ENCODE measurements at places on chromosomes 7 and 10. TPM values are rescaled to one million over a fixed set of nuclear protein-coding genes. Genes with fewer than 3 reads are reported as not detected.

Gene MOGAT3
- total RNA-seq, result not detected

Gene CLRN3
- not detected for total RNA-seq

Gene GRID2IP
- total RNA-seq, result 0.39 TPM

Gene CALY
- 3.8 TPM for total RNA-seq

Gene ATXN7L1
- total RNA-seq, result 27.3 TPM

Gene SEMA3A
- total RNA-seq, result 0.60 TPM

Gene INHBA
- total RNA-seq, result not detected

Gene RHBDD2
- total RNA-seq, result 199 TPM

Gene TFEC
- not detected for total RNA-seq

Gene NOS3
- total RNA-seq, result 7.1 TPM

Gene VWA2
- total RNA-seq, result not detected

Gene H2BK1
- not detected for total RNA-seq

Gene LRIT1
- not detected for total RNA-seq

Gene GDF2
- total RNA-seq, result not detected

Gene ELN
- total RNA-seq, result not detected

Gene PAPOLB
- total RNA-seq, result not detected

Gene CCDC146
- 10.3 TPM for total RNA-seq

Gene FAM131B
- total RNA-seq, result not detected

Gene GATA3
- total RNA-seq, result 141 TPM

Gene BEND7
- not detected for total RNA-seq

Gene PALD1
- total RNA-seq, result 0.36 TPM

Gene AUTS2
- 43.6 TPM for total RNA-seq

Gene NCF1
- 4.5 TPM for total RNA-seq

Gene CHAT
- total RNA-seq, result not detected

Gene PRF1
- 7.4 TPM for total RNA-seq

Gene CDH23
- 4.6 TPM for total RNA-seq

Gene FAM25C
- not detected for total RNA-seq

Gene PHKG1
- 11.5 TPM for total RNA-seq

Gene CCDC172
- total RNA-seq, result not detected

Gene NXPH1
- not detected for total RNA-seq

Gene PDK4
- total RNA-seq, result not detected

Gene CPN1
- total RNA-seq, result not detected

Gene STK31
- total RNA-seq, result 0.30 TPM

Gene TMEM178B
- total RNA-seq, result not detected

Gene LIPF
- total RNA-seq, result not detected

Gene EPO
- total RNA-seq, result not detected

Gene HUS1
- 83.1 TPM for total RNA-seq

Gene CAMK1D
- total RNA-seq, result 35.3 TPM

Gene TPK1
- 17.8 TPM for total RNA-seq

Gene SEPTIN7
- total RNA-seq, result 185 TPM

Gene SSC4D
- not detected for total RNA-seq

Gene MMP21
- 0.34 TPM for total RNA-seq

Gene GPC2
- total RNA-seq, result 18.7 TPM

Gene PTN
- total RNA-seq, result not detected

Gene GIMAP4
- total RNA-seq, result 20.7 TPM

Gene RELN
- total RNA-seq, result not detected

Gene SRRM3
- not detected for total RNA-seq

Gene MALRD1
- not detected for total RNA-seq

Gene DPCD
- total RNA-seq, result 0.31 TPM
